Mucosa of descending colon (tissue), 3 donors: ENCODE measurements at places on chromosomes 3 and 15. TPM values are rescaled to one million over a fixed set of nuclear protein-coding genes. Genes with fewer than 3 reads are reported as not detected.

Gene HTD2
- 9.7 TPM for total RNA-seq

Gene TTC23
- 17.1 TPM for total RNA-seq

Gene SPTBN5
- 0.87 TPM for total RNA-seq

Gene RMDN3
- total RNA-seq, result 38.4 TPM
